ENCODE measurements at places on chromosomes 16 and 17.

- no peak for DNase-seq
Observed at GRCh38 chr16:86924537-86924936, 346.2 kb downstream of the FOXL1 start.

GRCh38 chr16:51268237-51268636, 117.2 kb upstream of the SALL1 start:
- no peak for DNase-seq

- peak; percentile 75 for DNase-seq
Observed at GRCh38 chr16:30571445-30572322, at the start of gene ZNF688. Gene ZNF688, minus strand, starts transcription at chr16:30571714. Its CDS starts 85 bp downstream, at chr16:30571629.

DNA sequence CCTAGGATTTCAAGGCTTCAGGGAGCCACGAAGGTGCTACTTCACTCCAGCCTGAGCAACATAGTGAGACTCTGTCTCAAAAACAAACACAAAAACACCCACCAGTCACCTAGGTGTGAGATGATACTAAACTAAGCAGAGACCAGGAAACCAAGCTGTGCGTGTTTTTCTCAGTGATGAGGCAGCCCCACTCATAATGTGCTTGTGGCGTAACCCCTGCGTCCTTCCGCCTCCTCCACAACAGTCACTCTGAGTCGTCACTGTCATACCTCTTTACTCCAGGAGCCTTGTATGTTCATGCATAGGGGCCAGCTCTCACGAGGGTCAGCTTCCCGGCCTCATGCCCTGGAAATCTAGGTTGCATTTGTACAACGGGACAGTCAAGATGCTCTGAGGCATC, 31.1 kb upstream of the SLC47A1 start:
- DNase-seq = no peak

GRCh38 chr17:81681672-81682071, 1.9 kb downstream of the ARL16 start:
- DNase-seq = no peak

DNA sequence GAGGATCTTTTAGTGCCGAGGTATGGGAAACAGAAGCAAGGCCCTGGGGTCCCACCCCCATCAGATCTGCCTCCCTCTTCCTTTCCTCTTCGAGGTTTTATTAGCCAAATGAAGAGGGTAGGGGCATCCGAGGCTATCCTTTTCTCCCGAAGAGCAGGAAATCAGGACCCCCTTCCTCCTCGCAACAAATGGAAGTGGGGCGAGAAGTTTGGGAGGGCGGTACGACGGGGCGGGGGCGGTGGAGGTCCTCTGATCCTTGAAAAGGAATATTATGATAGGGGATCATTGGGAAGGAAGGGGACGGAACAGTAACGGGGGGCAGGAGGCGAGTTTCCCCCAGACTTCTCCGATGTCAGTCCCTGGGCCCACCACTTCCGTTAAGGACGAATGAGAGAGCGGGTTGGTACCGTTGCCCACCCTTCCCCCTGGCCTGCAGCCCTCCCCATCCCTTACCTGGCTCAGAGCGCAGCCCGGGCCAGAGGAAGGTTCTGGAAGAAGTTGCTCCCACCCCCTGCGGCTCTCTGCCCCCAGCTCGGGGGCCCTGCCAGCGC, 309 bp downstream of the FOXJ1 start:
- DNase-seq = no peak

GRCh38 chr16:68146585-68146984, 61.4 kb downstream of the NFATC3 start:
- DNase-seq = no peak

GRCh38 chr16:63652091-63652490, 1469.8 kb downstream of the CDH11 start:
- peak; percentile 5 for DNase-seq

Data from iPS DF 6.9 (cell line).